ENCODE measurements at places on chromosomes 3 and 15. TPM values are rescaled to one million over a fixed set of nuclear protein-coding genes. Genes with fewer than 3 reads are reported as not detected.

GRCh38 chr3:114518206-114518808 is 224.5 kb downstream of the TIGIT start:
- no peak for DNase-seq
- H3K36me3 ChIP-seq, result no peaks in the 10 kb centered on the region
- no peaks in the 10 kb centered on the region for H3K27me3 ChIP-seq
- H3K4me1 ChIP-seq, result no peaks in the 10 kb centered on the region

GRCh38 chr3:162641907-162642306 is 1145.3 kb downstream of the OTOL1 start:
- no peak overlapping the region for H3K4me3 ChIP-seq
- H3K36me3 ChIP-seq, result no peaks in the 10 kb centered on the region
- no peak for DNase-seq
- no peak overlapping the region for H3K27ac ChIP-seq
- H3K4me1 ChIP-seq, result no peaks in the 10 kb centered on the region

Gene MINAR1
- 3.8 TPM for total RNA-seq

Gene CCDC54
- not detected for total RNA-seq

Gene CDC25A
- total RNA-seq, result 17.1 TPM

Data from Karpas-422 (cell line).